Skeletal muscle tissue (tissue), 5 donors: ENCODE measurements at places on chromosomes 5 and 9. TPM values are rescaled to one million over a fixed set of nuclear protein-coding genes. Genes with fewer than 3 reads are reported as not detected.

CARTPT gene
- not detected for total RNA-seq

FAM151B gene
- 7.8 TPM for total RNA-seq

IL6ST gene
- 76.2 TPM for total RNA-seq

CER1 gene
- not detected for total RNA-seq

DMRT2 gene
- total RNA-seq, result 23.5 TPM

HABP4 gene
- 8.4 TPM for total RNA-seq

SH3PXD2B gene
- 12.0 TPM for total RNA-seq

AFAP1L1 gene
- 75.7 TPM for total RNA-seq

LURAP1L gene
- 14.1 TPM for total RNA-seq

LRRC8A gene
- total RNA-seq, result 9.9 TPM

TSSK1B gene
- total RNA-seq, result not detected

PCDHB13 gene
- 1.6 TPM for total RNA-seq

MROH2B gene
- not detected for total RNA-seq

C5orf52 gene
- not detected for total RNA-seq

NPM1 gene
- total RNA-seq, result 713 TPM

DIAPH1 gene
- total RNA-seq, result 16.7 TPM

SLCO6A1 gene
- 0.52 TPM for total RNA-seq

PHF24 gene
- under 0.01 TPM for total RNA-seq

PCDHGA10 gene
- total RNA-seq, result 4.2 TPM

GBGT1 gene
- 2.6 TPM for total RNA-seq

GGTA1 gene
- 6.3 TPM for total RNA-seq
